Left lung (tissue), 14 donors: ENCODE measurements at places on chromosomes 2 and 18. TPM values are rescaled to one million over a fixed set of nuclear protein-coding genes. Genes with fewer than 3 reads are reported as not detected.

Gene TCF7L1
- polyA plus RNA-seq, result 59.9 TPM

GRCh38 chr2:74375838-74376237 lies 4.3 kb downstream of the DCTN1 start:
- DNase-seq, result no peak

Gene MYOM1
- polyA plus RNA-seq, result 2.1 TPM

- DNase-seq, result no peak
Observed at GRCh38 chr18:62842898-62843297, 127.6 kb downstream of the PHLPP1 start.

- no peak for DNase-seq
Observed at GRCh38 chr2:202831242-202832220, 40.0 kb downstream of the ICA1L start.

Gene CYS1
- polyA plus RNA-seq, result 16.4 TPM

DNA sequence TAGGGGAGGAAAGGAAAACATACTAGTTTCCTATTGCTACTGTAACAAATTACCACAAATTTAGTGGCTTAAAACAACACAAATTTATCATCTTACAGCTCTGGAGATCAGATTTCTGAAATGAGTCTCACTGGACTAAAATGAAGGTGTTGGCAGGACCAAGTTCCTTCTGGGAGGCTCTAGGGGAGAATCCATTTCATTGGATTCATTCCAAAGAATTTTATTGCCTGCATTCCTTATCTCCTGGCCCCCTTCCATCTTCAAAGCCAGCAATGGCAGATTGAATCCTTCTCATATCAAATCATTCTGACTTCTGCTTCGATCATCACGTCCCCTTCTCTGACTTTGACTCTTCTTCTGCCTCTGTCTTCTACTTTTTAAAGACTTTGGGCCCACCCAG lies 250.9 kb downstream of the IRS1 start:
- no peak for DNase-seq

Gene GRHL1
- 4.6 TPM for polyA plus RNA-seq

GRCh38 chr18:3577281-3577855 lies 127.4 kb downstream of the TGIF1 start:
- DNase-seq, result no peak

GRCh38 chr2:64745562-64745961 lies 91.8 kb upstream of the SERTAD2 start:
- DNase-seq, result no peak

GRCh38 chr2:201006704-201007103 lies 43.2 kb upstream of the ORC2 start:
- DNase-seq, result no peak

DNA sequence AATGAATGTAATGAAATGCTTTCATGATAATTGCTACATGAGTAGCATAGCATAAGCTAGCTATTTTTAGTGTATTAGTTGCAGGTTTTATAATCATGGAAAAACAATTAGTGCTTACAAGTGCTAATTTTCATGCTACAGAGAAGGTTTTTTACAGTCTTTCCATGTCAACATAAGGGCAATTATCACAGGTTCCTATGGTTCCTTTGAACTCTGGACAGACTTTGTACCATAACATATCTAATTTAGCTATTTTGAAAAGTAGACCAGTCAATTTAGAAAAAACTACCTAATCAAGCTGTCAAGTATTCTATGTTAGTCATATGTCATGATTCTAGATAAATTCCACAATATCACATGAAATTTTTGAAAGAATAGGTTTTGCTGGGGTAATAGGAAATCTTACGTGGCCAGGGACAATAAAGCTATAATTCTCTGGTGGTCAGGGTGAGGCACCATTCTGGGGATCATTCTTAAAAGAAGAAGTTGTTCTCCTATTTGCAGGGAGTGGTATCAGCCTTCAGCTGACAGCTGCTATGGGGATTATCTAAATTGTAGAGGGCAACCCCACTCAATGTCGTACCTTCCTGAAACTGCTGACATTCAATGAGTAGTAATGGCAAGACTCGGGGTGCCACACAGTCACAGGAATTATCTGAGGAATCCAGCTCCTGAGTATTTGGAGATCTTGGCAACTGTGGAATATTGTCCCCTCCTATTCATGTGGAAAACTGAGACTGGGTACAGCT lies 724.0 kb upstream of the LINC00305 start:
- no peak for DNase-seq

DNA sequence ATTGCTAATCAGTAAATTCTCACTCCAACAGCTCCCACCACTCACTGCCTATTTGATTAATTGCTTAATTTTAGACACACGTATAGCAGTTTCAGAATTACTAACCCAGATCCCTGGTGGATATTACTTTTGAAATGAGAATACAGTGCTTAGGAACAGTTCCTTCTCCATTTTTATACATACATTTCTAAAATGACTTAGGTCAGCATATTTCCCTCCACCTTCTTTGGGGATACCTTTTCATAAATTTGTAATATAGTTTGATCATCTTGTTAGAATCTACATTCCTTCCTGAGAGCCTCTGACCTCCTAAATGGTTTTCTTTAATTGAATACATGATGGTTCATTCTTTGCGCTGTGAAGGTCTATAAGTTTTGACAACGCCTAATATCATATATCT lies 279.8 kb upstream of the NETO1 start:
- DNase-seq, result no peak

GRCh38 chr18:76468345-76469304 lies 26.4 kb downstream of the ZNF516 start:
- DNase-seq, result no peak

DNA sequence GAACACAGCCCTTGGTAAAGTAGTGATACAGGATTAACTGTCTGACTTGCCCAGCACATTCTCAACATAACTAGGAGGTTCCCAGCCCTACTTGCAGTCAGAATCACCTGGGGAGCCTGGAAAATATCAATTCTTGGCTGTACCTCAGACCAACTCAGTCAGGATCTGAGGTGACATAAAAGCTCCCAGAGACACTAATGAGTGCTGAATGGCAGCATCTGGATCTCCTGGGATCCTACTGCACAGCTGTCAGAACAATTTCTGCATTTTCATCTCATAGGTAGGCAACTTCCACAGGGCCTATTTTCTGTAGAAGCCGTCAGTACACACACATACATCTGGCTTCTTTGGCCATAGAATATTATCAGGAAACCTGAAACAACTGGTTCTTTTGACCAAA lies 138.8 kb downstream of the MYO5B start:
- DNase-seq, result no peak

Gene DYNAP
- 0.09 TPM for polyA plus RNA-seq

Gene CCDC121
- 13.0 TPM for polyA plus RNA-seq

Gene SCN7A
- 98.7 TPM for polyA plus RNA-seq

DNA sequence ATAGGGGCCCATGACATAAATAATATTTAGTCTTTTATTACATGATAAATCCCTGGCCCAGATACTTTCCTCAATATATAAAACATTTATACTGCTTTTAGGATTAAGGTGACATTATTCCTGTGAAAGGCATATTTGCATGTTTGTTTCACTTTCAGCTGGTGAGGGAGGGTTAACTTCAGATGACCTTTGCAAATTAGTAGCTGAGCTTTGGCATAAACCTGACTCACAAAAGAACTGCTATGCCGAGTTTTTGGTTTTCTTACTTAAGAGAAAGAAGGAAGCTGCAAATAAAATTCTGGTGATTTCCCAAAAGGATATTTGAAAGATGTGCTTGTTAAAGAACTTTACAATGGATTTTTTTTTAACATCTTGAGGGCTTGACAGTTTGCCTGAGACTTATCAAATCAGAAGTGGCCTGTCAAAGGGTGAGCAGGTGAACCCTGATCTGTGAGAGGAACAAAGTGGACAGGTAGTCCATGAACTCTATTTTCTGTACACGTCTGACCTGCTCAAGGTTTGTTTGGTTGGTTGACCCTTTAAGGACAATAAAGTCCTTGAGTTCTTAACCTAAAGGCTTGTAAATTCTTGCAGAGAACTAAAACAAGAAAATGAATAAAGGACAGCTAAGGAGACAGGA lies 93.5 kb downstream of the FAM124B start:
- DNase-seq, result no peak

GRCh38 chr2:67660015-67660602 lies 263.0 kb downstream of the ETAA1 start:
- DNase-seq, result no peak

DNA sequence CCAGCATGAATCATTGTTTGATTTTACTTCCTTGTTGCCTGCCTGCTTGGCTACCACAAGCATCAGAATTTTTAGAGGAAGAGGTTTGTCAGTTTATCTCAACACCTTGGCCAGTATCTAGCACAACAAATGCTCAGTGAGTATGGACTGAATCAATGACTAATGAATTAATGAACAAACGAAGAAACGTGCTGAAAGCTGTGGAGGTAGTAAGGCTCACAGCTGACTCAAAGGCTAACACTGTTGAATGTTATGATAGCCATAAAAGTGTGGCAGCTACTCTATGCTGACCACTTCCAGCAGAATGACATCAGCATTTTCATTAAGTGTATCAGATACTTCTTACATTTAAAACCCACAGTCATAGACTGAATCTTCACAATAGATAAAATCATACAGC lies 543.4 kb downstream of the IRS1 start:
- DNase-seq, result no peak
